H1 (cell line): ENCODE measurements at places on chromosomes 1 and 21.

DNA sequence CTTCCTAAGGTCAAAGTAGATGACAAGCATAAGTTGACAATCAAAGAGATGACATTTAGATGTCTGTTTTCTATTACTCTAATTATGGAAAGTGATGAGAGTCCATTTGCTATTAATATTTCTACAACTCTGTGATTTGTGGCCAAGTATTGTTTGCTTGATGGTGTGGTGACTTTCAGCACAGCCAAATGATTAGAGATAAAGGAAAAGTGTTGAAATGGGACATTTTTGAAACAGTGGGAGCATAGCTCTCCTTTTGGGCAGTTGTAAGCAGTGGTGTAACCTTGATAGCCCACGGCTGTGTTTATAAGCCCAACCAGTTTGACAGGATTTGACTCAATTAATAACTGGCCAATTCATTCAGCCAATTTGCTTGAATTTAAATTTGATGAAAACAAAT is 31.6 kb downstream of the ZC3H11B start:
- DNase-seq = no peak

DNA sequence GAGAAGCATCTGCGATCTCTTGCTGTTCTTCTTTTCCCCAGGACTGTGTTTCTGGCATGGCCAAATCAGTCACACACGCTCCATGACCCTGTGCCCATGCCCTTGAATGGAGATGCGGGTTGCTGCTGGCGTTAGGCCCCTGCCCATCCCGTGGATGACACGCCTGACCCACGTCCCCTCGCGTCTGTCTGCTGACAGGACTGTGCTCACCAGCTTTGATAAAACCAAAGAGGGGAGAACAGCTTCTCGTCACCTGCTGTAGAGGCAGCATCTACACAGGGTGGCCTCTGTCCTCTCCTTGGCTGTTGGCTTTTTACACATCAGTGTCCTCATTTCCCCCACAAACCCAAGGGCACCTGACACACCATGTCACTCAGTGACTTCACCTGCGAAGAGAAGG is 6.9 kb downstream of the MT1HL1 start:
- no peak for DNase-seq

- DNase-seq = no peak
Observed at GRCh38 chr1:98277118-98277517, 356.3 kb upstream of the DPYD start.

DNA sequence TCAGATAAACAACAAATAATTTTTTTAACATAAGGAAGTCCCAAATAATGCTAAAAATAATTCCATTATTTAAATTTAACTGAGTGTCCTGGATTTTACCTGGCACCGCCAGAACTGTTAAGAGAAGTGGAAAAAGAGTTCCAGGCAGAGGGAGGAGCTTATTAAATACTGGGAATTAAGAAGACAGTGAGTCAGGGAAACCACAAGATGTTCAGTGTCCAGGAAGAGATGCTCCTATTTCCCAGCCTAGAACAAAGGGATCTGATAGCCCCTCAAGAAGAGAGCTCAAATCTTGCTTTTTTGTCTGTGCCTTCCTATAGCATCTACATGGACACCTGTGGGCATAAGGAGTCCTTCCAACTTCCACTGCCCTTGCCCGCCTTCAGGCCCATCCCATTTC is 85.9 kb downstream of the PGM1 start:
- DNase-seq = no peak

DNA sequence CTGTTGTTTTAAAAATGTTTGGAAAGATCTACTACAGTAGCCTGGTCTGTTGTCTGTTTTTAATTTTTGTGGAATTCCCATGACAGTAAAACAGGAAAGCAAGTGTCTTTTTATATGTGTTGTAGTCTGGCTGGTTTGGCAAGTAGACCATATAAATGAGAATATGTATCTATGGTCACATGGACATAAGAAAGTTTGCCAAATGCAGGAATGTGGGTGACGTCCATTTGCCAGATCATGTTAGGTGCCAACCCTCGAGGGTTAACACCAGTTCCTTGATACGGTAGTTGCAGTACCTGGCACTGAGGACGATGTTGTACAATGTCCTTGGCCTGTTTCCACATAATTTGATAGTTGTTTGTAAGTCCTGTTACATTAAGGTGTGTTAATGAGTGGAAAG is 6.2 kb downstream of the DAP3 start:
- no peak for DNase-seq

- peak; percentile 49 for DNase-seq
Observed at GRCh38 chr1:9629445-9630201, 21.9 kb upstream of the PIK3CD start.

DNA sequence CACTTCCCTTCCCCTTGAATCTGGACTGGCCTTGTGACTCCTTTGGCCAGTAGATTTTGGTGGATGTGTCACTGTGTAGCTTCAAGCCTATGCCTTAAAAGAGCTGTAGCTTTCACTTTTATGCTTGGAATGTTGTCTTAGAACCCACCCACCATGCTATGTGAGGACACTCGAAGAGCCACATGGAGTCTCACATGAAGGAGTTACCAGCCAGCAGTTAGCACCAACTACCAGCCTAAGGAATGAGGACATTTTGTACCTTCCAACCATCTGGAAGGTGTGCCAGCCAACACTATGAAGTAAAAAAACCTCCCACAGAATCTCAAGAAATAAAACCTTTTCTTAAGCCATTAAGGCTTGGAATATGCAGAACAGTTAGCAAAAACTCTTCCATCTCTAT is 50.6 kb downstream of the LRRC8B start:
- DNase-seq = no peak

GRCh38 chr1:1917995-1918900 is 831 bp downstream of the TMEM52 start:
- DNase-seq = no peak

GRCh38 chr1:234047123-234047522 is 142.6 kb downstream of the SLC35F3 start:
- DNase-seq = no peak

GRCh38 chr1:201317551-201317950 is 34.2 kb downstream of the PKP1 start:
- DNase-seq = no peak

- DNase-seq = no peak
Observed at GRCh38 chr1:204967451-204967850, 75.6 kb upstream of the CNTN2 start.

- DNase-seq = no peak
Observed at GRCh38 chr1:202578565-202578964, 131.7 kb downstream of the SYT2 start.

DNA sequence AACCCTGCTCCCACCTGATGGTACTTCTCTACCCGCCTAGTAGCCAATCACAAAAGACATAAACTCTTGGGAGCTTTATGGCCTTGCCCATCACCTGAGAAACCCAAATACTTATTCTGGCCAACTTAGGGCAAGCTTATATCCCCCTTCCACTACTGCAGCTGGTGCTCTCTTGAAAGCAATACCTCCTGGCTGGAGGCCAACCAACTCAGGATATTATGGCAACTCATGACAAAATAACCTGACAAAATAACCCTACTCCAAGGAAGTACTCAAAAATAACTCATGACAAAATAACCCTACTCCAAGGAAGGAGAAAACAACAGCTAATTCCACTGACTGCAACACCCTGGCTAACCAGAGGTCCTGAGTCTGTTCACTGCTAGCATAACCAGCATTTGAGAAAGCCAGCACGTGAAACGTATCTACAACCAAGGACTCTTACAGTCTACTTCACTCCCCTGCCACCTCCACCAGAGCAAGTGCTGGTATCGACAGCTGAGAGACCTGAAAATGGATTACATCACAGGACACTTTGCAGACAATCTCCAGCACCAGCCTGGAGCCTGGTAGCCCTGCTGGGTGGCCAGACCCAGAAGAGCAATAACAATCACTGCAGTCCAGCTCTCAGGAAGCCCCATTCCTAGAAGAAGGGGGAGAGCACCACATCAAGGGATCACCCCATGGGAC is 179.9 kb downstream of the COL24A1 start:
- DNase-seq = no peak

DNA sequence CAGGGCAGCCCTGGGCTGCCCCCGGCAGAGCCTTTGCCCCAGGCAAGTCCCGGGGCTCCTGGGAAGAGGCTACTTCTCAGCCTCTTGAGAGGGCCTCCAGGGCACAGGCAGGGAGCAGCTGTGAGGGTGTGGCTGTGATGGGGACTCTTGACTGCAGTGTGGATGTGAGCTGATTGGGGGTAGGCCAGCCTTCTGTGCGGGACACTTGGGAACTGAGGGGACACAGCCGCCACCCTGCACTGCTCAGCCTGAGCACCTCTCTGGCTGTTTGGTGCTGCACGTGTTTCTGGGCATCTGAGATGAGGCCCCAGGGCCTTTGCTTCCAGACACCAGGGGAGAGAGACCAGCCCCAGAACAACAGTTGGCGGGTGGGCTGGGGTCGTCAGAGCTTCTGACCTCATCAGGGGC is 62.1 kb downstream of the SKI start:
- DNase-seq = no peak

- no peak for DNase-seq
Observed at GRCh38 chr1:95138223-95138622, 21.1 kb downstream of the TLCD4 start.

GRCh38 chr1:47697616-47698335 is 259.9 kb downstream of the FOXD2 start:
- no peak for DNase-seq

GRCh38 chr1:86184426-86184825 is 27.9 kb upstream of the COL24A1 start:
- no peak for DNase-seq

DNA sequence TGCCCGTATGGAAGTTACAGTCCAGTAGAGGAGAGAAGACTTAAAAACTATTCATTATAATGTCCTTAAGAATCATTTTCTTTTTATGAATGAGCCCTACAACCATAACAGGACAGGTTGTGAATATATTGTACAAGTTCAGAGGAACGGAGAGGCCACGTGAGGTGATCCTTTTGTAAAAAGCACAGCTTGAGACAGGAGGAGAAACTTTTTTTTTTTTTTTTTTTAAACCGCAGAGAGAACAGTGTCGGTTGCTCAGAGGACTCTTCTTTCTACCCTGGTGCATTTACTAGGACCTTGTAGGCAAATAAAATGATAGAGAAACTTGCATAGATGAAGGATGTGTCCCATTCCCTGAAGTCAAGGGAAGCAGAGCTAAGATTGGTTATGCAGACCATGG is 32.1 kb downstream of the DYRK1A start:
- no peak for DNase-seq

GRCh38 chr21:46307625-46308024 is 16.0 kb downstream of the C21orf58 start:
- DNase-seq = no peak

GRCh38 chr1:189496768-189497167 is 980.9 kb downstream of the BRINP3 start:
- DNase-seq = no peak
